Suprapubic skin (tissue), 4 donors: ENCODE measurements at places on chromosomes 13 and 19. TPM values are rescaled to one million over a fixed set of nuclear protein-coding genes. Genes with fewer than 3 reads are reported as not detected.

GRCh38 chr19:35521124-35521743 is 6.9 kb downstream of the SBSN start:
- H3K4me1 ChIP-seq = peaks cover 18% of the 10 kb centered on the region
- no peaks in the 10 kb centered on the region for H3K36me3 ChIP-seq
- peaks cover 13% of the 10 kb centered on the region for H3K27me3 ChIP-seq
- no peak overlapping the region for H3K4me3 ChIP-seq

- H3K36me3 ChIP-seq = no peaks in the 10 kb centered on the region
- no peak for DNase-seq
- no peak overlapping the region for H3K27ac ChIP-seq
These were observed 47.6 kb downstream of the TEX29 start for GRCh38 chr13:111368091-111368490.

DNA sequence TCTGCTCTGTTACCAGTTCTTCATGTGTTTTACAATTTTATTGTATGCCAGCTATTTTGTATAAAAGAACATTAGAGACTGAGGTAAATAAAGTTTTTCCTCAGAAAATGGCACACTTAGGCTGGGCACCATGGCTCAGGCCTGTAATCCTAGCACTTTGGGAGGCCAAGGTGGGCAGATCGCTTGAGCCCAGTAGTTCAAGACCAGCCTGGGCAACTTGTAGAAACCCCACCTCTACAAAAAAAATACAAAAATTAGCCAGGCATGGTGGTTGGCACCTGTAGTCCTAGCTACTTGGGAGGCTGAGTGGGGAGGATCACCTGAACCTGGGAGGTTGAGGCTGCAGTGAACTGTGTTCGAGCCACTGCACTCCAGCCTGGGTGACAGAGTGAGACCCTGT is 32.0 kb downstream of the CCDC8 start:
- no peaks in the 10 kb centered on the region for H3K27me3 ChIP-seq
- no peak overlapping the region for H3K4me3 ChIP-seq
- peak; percentile 31 for DNase-seq
- H3K36me3 ChIP-seq = peaks cover 68% of the 10 kb centered on the region

DNA sequence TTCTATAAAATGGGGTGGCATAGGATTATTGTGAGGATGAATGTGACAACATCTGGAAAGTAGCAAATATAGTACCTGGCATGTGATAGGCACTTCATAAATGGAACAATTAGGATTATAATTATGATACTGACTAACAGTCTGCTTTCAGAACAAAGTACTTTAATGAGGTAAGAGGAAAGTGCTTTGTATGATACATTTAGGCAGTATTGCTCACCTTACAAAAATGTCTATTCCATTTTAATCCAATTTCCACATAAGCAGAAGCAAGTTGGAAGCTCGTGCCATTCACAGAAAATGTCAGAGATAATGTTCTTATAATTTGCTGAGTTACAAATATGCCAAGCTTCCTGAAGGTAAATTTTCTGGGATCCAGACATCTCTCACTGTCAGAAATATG is 16.9 kb upstream of the HTR2A start:
- no peaks in the 10 kb centered on the region for H3K27me3 ChIP-seq
- no peaks in the 10 kb centered on the region for H3K4me1 ChIP-seq
- no peak for DNase-seq

RPS28 gene
- total RNA-seq = 743 TPM

GRCh38 chr13:77139306-77139705 is 112.3 kb upstream of the FBXL3 start:
- H3K27ac ChIP-seq = no peak overlapping the region
- no peak for DNase-seq
- peaks cover 78% of the 10 kb centered on the region for H3K36me3 ChIP-seq
- no peaks in the 10 kb centered on the region for H3K4me1 ChIP-seq
- H3K27me3 ChIP-seq = no peaks in the 10 kb centered on the region
- H3K4me3 ChIP-seq = no peak overlapping the region

DNA sequence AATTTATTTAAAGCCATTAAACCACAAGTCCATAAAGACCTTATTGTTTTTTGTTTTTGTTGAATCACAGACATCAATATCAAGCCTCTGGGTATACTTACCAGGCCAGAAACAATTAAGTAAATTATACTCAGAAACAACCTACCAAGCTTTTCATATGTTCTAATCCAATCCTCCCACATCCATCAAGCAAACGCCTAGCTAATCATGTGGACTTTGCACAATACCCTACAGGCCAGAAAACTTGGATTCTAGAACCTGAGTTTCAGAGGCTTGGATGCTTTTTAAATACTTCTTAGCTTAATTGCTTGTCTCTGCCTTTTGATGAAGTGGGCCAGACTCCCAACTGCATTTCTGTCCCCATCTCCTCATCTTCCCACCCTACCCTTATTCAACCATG is 39.9 kb downstream of the TGDS start:
- H3K27me3 ChIP-seq = no peaks in the 10 kb centered on the region
- H3K27ac ChIP-seq = no peak overlapping the region
- DNase-seq = no peak
- no peaks in the 10 kb centered on the region for H3K4me1 ChIP-seq

DNA sequence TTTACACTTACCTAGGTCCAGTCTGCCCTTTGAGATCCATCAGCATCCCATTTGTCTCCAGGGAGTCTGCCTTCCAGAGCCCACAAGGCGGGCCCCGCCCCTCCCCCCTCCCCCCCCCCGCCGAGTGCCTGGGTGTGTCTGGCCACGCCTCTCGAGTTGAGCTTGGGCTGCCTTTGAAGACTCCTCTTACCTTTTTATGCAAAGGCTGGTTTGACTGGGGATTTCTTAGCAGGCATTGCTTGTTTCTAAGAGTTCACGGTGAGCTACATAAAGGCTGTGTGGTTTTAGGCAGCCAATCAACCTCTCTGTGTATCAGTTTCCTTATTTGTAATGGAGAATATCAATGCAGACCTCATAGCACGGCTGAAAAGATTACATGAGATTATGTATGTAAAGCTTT is 11.3 kb downstream of the GPR12 start:
- H3K36me3 ChIP-seq = no peaks in the 10 kb centered on the region
- no peak for DNase-seq
- no peak overlapping the region for H3K27ac ChIP-seq
- H3K4me1 ChIP-seq = no peaks in the 10 kb centered on the region
- H3K4me3 ChIP-seq = no peak overlapping the region

GRCh38 chr19:15379999-15380647 is 536 bp upstream of the AKAP8 start:
- peak overlapping the region; percentile 92 for H3K27ac ChIP-seq
- no peaks in the 10 kb centered on the region for H3K36me3 ChIP-seq
- no peak for DNase-seq
- H3K4me1 ChIP-seq = peaks cover 45% of the 10 kb centered on the region
- peak overlapping the region; percentile 65 for H3K4me3 ChIP-seq

- no peak overlapping the region for H3K4me3 ChIP-seq
- H3K27ac ChIP-seq = no peak overlapping the region
- H3K4me1 ChIP-seq = no peaks in the 10 kb centered on the region
- H3K36me3 ChIP-seq = no peaks in the 10 kb centered on the region
These were observed 52.1 kb downstream of the DACH1 start for GRCh38 chr13:71814806-71815360.

PRR36 gene
- 1.1 TPM for total RNA-seq

GRCh38 chr19:5001615-5002014 is 32.7 kb downstream of the KDM4B start:
- DNase-seq = no peak
- no peak overlapping the region for H3K27ac ChIP-seq
- peaks cover 12% of the 10 kb centered on the region for H3K36me3 ChIP-seq
- no peaks in the 10 kb centered on the region for H3K27me3 ChIP-seq

- H3K36me3 ChIP-seq = no peaks in the 10 kb centered on the region
- no peak overlapping the region for H3K27ac ChIP-seq
- H3K4me1 ChIP-seq = peaks cover 7% of the 10 kb centered on the region
- no peaks in the 10 kb centered on the region for H3K27me3 ChIP-seq
These were observed 28.5 kb downstream of the ZNF266 start for GRCh38 chr19:9406798-9407352.

GRCh38 chr13:92175330-92175729 is 776.9 kb downstream of the GPC5 start:
- H3K27me3 ChIP-seq = no peaks in the 10 kb centered on the region
- no peak overlapping the region for H3K4me3 ChIP-seq
- H3K27ac ChIP-seq = no peak overlapping the region
- no peaks in the 10 kb centered on the region for H3K4me1 ChIP-seq

DNA sequence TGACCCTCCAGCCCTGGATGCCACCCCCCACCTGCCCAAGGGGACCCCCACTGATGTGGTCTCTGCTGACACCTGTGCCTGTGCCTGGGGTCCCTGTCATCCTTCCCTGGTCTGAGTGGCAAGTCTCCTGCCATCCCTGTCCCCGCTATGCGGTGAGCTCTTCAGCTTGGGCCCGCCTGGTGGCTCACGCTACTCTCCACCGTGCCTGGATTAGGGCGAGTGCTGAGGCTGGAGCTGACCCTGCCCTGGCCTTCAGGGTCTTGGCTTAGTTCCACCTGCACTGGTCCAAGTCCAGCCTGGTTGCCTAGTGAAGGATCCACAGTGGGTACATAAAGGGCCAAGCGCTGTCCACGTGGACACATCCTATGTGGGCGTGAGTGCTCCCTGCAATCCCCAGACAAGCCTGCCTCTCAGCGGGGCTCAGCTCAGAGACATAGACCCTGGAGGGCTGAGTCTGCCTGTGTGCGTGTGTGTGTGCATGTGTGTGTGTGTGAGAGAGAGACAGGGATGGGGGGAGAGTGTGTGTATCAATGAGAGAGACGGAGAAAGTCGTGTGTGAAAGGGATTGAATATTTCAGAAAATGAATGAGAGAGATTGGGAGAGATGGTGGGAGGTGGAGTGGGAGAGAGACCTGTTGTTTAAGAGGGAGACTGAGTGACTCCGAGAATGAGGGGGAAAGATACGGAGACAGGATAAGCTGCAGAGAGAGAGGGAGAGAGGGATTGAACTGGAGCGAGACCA is 22.1 kb downstream of the WTIP start:
- H3K4me3 ChIP-seq = no peak overlapping the region
- peaks cover 17% of the 10 kb centered on the region for H3K4me1 ChIP-seq
- H3K27ac ChIP-seq = no peak overlapping the region
- no peak for DNase-seq
- no peaks in the 10 kb centered on the region for H3K36me3 ChIP-seq
- no peaks in the 10 kb centered on the region for H3K27me3 ChIP-seq

- H3K4me3 ChIP-seq = no peak overlapping the region
- H3K27me3 ChIP-seq = no peaks in the 10 kb centered on the region
- peaks cover 6% of the 10 kb centered on the region for H3K36me3 ChIP-seq
These were observed 64.1 kb downstream of the TPT1 start for GRCh38 chr13:45276913-45277312.

NXNL1 gene
- not detected for total RNA-seq

- no peaks in the 10 kb centered on the region for H3K27me3 ChIP-seq
- no peak overlapping the region for H3K27ac ChIP-seq
- H3K36me3 ChIP-seq = no peaks in the 10 kb centered on the region
- no peaks in the 10 kb centered on the region for H3K4me1 ChIP-seq
- no peak overlapping the region for H3K4me3 ChIP-seq
These were observed 131.8 kb upstream of the PEG3 start for GRCh38 chr19:56972291-56972841.

RNF17 gene
- not detected for total RNA-seq

DNA sequence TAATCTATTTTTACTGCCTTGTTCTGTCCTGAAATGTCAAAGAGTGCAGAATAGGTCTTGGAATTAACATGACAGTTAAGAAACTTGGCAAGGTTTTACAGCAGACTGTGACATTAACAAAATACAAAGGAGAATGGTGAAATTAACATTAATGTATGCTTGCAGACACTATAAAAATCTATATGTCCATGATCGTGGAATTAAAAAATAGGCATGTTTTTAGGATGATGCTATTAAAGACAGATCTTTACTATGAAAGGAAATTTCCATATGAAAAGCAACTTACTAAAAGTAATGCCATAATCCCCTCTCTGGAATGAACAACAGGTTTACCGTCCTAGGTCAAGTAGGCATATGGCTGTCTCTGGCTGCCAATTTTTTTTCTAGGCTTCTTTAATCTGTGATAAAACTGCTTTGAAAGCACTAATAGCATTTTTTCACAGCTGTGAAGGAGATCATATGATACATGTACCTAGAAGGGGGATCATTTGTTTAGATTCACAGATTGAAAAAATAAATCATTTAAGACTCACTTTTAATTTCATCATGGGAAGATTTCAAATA is 291.5 kb downstream of the ZNF536 start:
- H3K27me3 ChIP-seq = peaks cover 7% of the 10 kb centered on the region
- H3K36me3 ChIP-seq = no peaks in the 10 kb centered on the region
- H3K4me1 ChIP-seq = peaks cover 19% of the 10 kb centered on the region
- DNase-seq = no peak
- H3K27ac ChIP-seq = no peak overlapping the region
- no peak overlapping the region for H3K4me3 ChIP-seq
